ENCODE measurements at places on chromosomes 16 and 17. TPM values are rescaled to one million over a fixed set of nuclear protein-coding genes. Genes with fewer than 3 reads are reported as not detected.

DNA sequence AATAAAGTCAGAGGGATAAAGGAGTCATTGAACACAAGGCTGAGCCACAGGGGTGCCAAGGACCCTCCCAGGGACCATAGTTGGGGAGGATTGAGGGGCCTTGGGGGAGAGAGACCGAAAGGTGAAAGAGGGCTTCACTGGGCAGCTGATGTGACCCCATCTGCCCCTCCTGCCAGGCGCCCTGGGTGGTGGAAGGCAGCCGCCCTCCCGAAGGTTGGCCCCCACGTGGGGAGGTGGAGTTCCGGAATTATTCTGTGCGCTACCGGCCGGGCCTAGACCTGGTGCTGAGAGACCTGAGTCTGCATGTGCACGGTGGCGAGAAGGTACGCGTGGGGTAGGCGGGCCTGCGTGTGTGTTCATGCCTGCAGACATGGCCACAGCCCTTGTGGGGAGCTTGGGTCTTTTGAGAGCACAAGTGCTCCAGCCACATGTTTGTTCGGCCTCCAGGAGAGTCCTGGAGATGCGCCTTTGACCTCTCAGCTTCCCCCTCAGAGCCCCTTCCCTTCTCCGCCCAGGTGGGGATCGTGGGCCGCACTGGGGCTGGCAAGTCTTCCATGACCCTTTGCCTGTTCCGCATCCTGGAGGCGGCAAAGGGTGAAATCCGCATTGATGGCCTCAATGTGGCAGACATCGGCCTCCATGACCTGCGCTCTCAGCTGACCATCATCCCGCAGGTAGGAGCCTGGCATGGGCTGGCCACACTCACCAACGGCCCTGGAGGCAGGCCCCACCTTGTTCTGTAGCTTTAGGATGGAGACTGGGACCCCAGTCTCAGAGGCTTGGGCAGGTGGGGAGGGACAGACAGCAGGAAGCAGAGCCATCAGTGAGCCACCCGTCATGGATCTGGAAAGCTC, 24.1 kb downstream of the ANKRD40 start:
- H3K4me3 ChIP-seq: no peak overlapping the region
- H3K27ac ChIP-seq: no peak overlapping the region
- no peak for DNase-seq

- H3K4me1 ChIP-seq: no peaks in the 10 kb centered on the region
- H3K36me3 ChIP-seq: peaks cover 8% of the 10 kb centered on the region
- no peaks in the 10 kb centered on the region for H3K27me3 ChIP-seq
- H3K4me3 ChIP-seq: peak overlapping the region; percentile 92
These were observed 684 bp upstream of the APPBP2 start for GRCh38 chr17:60526726-60527125.

DNA sequence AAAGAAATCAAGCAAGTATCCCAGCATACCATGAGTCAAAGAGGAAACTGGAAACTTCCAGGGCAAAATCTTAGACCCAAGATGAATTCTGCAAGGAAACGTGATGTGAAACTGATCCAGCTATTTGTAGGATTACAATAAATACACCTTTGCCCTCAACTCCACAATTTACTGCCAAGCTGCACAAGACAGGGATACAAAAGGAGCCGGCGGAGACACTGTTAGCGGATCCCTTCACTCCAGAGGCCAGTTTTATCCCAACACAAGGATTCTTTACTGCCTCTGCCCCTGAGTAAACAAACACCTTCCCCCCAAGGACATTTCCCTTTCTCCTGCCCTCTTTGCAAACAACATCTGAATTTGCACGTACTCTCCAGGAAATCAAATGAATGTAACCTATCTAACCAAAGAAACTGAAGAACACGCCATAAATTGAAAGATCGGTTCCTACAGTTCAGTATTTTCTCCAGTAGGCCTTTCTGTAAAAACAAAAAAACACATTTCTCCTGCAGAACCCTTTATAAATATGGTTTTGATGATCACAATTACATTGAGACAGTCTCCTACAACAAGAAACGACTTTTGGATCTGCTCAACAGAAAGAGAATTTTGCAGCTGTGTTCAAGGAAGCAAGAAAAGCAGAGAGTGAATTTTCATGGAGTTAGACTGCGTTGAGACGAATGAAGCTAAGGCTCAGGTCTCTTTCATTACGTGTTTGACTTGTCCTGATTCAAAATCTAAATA, 1.4 kb upstream of the CBX2 start:
- H3K27ac ChIP-seq: peak overlapping the region; percentile 88
- H3K4me1 ChIP-seq: peaks cover 13% of the 10 kb centered on the region
- no peaks in the 10 kb centered on the region for H3K27me3 ChIP-seq
- peak overlapping the region; percentile 71 for H3K4me3 ChIP-seq
- DNase-seq: no peak

- peaks cover 11% of the 10 kb centered on the region for H3K27me3 ChIP-seq
- peak; percentile 67 for DNase-seq
- no peaks in the 10 kb centered on the region for H3K4me1 ChIP-seq
- H3K4me3 ChIP-seq: no peak overlapping the region
These were observed 4.8 kb upstream of the SHISA9 start for GRCh38 chr16:12896562-12896961.

GRCh38 chr17:53496356-53496755, 326.4 kb upstream of the KIF2B start:
- H3K4me3 ChIP-seq: no peak overlapping the region
- no peaks in the 10 kb centered on the region for H3K27me3 ChIP-seq
- H3K36me3 ChIP-seq: no peaks in the 10 kb centered on the region
- no peak overlapping the region for H3K27ac ChIP-seq
- no peaks in the 10 kb centered on the region for H3K4me1 ChIP-seq

- peaks cover 6% of the 10 kb centered on the region for H3K4me1 ChIP-seq
- no peak overlapping the region for H3K27ac ChIP-seq
- no peak overlapping the region for H3K4me3 ChIP-seq
- DNase-seq: no peak
These were observed 12.9 kb downstream of the AKAP1 start for GRCh38 chr17:57097832-57098421.

The TVP23A gene
- 7.6 TPM for total RNA-seq

DNA sequence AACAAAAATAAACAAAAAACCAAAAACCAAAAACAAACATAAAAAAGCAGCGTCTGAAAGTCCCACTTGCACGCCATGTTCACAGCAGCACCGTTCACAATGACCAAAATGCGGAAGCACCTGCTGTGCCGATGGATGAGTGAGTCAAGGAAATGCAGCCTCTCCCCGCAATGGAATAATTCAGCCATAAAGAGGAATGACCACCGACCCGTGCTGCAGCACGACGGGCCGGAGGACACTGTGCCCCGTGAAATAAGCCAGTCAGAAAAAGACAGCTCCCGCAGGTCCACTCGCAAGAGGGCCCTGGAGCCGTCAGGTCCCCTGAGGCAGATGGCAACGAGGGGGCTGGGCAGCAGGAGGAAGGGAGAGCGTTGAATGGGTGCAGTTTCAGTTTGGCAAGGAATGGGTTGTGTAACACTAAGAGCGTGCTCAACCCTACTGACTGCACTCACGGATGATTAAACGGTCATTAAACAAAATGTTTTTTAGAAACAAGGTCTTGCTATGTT, 5.1 kb downstream of the CLCN7 start:
- H3K27ac ChIP-seq: no peak overlapping the region
- no peaks in the 10 kb centered on the region for H3K36me3 ChIP-seq
- H3K4me3 ChIP-seq: no peak overlapping the region
- H3K27me3 ChIP-seq: no peaks in the 10 kb centered on the region

The SDK2 gene
- total RNA-seq: 4.1 TPM

DNA sequence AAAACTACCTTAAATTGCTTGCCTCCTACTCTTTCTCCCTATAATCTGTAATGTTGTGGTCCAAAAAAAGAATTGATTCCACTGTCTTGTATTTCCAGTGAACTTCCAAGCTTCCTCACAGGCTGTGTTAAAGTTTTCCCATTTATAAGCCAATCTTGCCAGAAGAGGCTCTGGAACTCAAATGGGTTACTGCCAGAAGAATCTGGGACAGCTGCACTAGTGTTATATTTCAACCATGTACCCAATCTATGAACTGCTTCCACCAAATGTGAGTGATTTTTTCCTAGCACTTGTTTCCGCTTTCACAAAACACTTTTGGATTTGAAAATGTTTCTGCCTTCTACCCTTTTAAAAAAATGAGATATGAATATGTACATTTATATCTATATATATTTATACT, 1.8 kb downstream of the CCDC43 start:
- no peak overlapping the region for H3K27ac ChIP-seq
- H3K27me3 ChIP-seq: no peaks in the 10 kb centered on the region
- H3K4me1 ChIP-seq: no peaks in the 10 kb centered on the region
- no peak for DNase-seq
- H3K36me3 ChIP-seq: peaks cover 20% of the 10 kb centered on the region

The KCNJ16 gene
- total RNA-seq: 1.5 TPM

- H3K36me3 ChIP-seq: no peaks in the 10 kb centered on the region
- no peak overlapping the region for H3K27ac ChIP-seq
- H3K4me3 ChIP-seq: peak overlapping the region; percentile 16
- peak; percentile 59 for DNase-seq
- no peaks in the 10 kb centered on the region for H3K27me3 ChIP-seq
These were observed 132.1 kb downstream of the CDH13 start for GRCh38 chr16:82758904-82759303.

- H3K4me1 ChIP-seq: no peaks in the 10 kb centered on the region
- H3K27me3 ChIP-seq: peaks cover 29% of the 10 kb centered on the region
- DNase-seq: peak; percentile 90
- no peak overlapping the region for H3K27ac ChIP-seq
These were observed 671 bp downstream of the DGKE start for GRCh38 chr17:56834380-56835263.

The UMOD gene
- not detected for total RNA-seq

DNA sequence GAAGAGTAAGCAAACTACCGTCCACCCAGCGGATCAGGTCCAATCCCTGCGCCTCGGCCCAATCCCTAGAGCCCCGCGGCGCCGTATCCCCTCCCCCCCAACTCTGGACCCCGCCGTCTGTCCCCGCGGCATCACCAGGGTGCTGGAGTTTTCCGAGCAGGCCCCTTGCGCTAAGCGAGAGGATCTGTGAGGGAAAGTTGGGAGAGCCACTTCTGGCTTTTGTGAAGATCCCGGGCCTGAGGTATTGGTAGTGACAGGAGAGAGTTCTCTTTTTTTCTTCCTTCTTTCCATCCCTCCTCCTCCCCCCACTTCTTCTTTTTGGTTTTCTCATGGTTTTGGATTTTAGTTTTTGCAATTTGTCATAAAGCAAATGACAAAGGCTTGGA, 3.5 kb upstream of the DLX4 start:
- peaks cover 99% of the 10 kb centered on the region for H3K27me3 ChIP-seq
- DNase-seq: peak; percentile 73
- peak overlapping the region; percentile 69 for H3K4me3 ChIP-seq
- H3K36me3 ChIP-seq: no peaks in the 10 kb centered on the region
- H3K27ac ChIP-seq: no peak overlapping the region
- H3K4me1 ChIP-seq: peaks cover 4% of the 10 kb centered on the region

GRCh38 chr17:43524945-43525575, 21.1 kb downstream of the ETV4 start:
- peak; percentile 45 for DNase-seq
- H3K4me1 ChIP-seq: peaks cover 26% of the 10 kb centered on the region
- H3K27ac ChIP-seq: no peak overlapping the region
- H3K27me3 ChIP-seq: no peaks in the 10 kb centered on the region

- H3K4me3 ChIP-seq: no peak overlapping the region
- H3K27me3 ChIP-seq: no peaks in the 10 kb centered on the region
- no peaks in the 10 kb centered on the region for H3K36me3 ChIP-seq
- H3K4me1 ChIP-seq: peaks cover 2% of the 10 kb centered on the region
- no peak for DNase-seq
- H3K27ac ChIP-seq: no peak overlapping the region
These were observed 83.4 kb upstream of the GSE1 start for GRCh38 chr16:85529489-85530369.

GRCh38 chr17:33277436-33278100, 15.5 kb downstream of the ASIC2 start:
- peaks cover 10% of the 10 kb centered on the region for H3K4me1 ChIP-seq
- no peak overlapping the region for H3K4me3 ChIP-seq
- no peaks in the 10 kb centered on the region for H3K27me3 ChIP-seq
- H3K36me3 ChIP-seq: no peaks in the 10 kb centered on the region

The UQCRC2 gene
- 185 TPM for total RNA-seq

The AATK gene
- total RNA-seq: 7.4 TPM

- H3K27ac ChIP-seq: no peak overlapping the region
- no peak for DNase-seq
- H3K36me3 ChIP-seq: no peaks in the 10 kb centered on the region
- H3K4me3 ChIP-seq: no peak overlapping the region
These were observed 182.8 kb upstream of the CACNG3 start for GRCh38 chr16:24073321-24073720.

DNA sequence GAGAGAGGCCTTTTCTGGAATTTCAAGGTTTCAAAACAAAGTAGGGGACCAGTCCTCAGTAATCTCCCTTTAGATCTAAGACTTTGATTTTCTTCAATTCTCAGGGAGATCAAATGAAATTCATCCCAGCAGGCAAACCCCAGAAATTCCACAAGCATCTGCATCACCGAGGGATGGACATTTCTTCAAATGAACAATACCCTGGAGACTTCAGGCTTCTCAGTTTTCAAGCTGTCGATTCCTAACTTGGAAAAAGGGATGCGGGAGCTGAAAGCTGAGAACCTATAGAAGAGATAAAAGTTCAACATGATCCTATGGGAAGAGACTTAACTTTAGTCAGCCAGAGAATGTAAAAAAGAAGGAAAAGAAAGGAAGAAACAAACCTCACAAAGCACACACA, 296.9 kb upstream of the CDH5 start:
- H3K4me3 ChIP-seq: no peak overlapping the region
- H3K36me3 ChIP-seq: no peaks in the 10 kb centered on the region

DNA sequence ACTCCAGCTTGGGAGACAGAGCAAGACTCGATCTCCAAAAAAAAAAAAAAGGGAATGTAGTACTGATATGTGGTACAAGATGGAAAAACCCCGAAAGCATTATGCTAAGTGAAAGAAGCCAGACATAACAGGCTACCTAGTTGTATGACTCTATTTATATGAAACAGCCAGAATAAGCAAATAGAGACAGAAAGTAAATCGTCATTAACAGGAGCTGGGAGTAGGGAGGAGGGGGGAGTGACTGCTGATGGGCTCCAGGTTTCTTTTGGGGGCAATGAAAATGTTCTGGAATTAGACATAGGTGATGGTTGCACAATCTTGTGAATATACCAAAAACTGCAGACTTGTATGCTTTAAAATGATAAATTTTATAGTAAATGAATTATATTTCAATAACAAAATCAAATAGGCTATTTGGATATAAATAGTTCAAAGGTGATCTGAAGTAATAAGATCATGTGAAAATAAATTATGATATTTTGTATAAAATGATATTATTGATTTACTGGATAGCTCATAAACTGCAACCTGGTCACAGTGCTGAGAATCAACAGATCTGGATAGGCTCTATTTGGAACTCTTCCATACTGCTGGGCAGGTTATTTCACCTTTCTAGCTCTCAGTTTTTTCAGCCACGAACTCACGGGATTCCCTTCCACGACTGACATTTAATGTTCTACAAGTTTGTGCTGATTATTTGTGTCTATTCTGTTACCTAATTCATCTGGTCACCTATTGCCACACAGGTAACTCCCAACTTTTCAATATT, 27.1 kb downstream of the ZNF652 start:
- no peaks in the 10 kb centered on the region for H3K36me3 ChIP-seq
- H3K27ac ChIP-seq: no peak overlapping the region
- DNase-seq: no peak
- no peaks in the 10 kb centered on the region for H3K27me3 ChIP-seq

GRCh38 chr17:35536664-35537171, 760 bp downstream of the SLFN12L start:
- H3K4me1 ChIP-seq: no peaks in the 10 kb centered on the region
- no peak overlapping the region for H3K4me3 ChIP-seq
- H3K36me3 ChIP-seq: no peaks in the 10 kb centered on the region
- H3K27me3 ChIP-seq: no peaks in the 10 kb centered on the region
- no peak for DNase-seq
- H3K27ac ChIP-seq: no peak overlapping the region

The OR1E1 gene
- not detected for total RNA-seq

GRCh38 chr17:46266656-46267544, 28.0 kb upstream of the LRRC37A start:
- H3K4me1 ChIP-seq: peaks cover 7% of the 10 kb centered on the region
- H3K4me3 ChIP-seq: peak overlapping the region; percentile 90
- DNase-seq: peak; percentile 97
- peaks cover 23% of the 10 kb centered on the region for H3K27me3 ChIP-seq
- H3K36me3 ChIP-seq: no peaks in the 10 kb centered on the region
- H3K27ac ChIP-seq: peak overlapping the region; percentile 53
